ENCODE measurements at places on chromosomes 6 and 20.
A peak's percentile ranks its signal among the peaks of the same experiment; 100 is the strongest.

GRCh38 chr6:37575221-37575620 lies 75.5 kb upstream of the CCDC167 start:
- DNase-seq = no peak

DNA sequence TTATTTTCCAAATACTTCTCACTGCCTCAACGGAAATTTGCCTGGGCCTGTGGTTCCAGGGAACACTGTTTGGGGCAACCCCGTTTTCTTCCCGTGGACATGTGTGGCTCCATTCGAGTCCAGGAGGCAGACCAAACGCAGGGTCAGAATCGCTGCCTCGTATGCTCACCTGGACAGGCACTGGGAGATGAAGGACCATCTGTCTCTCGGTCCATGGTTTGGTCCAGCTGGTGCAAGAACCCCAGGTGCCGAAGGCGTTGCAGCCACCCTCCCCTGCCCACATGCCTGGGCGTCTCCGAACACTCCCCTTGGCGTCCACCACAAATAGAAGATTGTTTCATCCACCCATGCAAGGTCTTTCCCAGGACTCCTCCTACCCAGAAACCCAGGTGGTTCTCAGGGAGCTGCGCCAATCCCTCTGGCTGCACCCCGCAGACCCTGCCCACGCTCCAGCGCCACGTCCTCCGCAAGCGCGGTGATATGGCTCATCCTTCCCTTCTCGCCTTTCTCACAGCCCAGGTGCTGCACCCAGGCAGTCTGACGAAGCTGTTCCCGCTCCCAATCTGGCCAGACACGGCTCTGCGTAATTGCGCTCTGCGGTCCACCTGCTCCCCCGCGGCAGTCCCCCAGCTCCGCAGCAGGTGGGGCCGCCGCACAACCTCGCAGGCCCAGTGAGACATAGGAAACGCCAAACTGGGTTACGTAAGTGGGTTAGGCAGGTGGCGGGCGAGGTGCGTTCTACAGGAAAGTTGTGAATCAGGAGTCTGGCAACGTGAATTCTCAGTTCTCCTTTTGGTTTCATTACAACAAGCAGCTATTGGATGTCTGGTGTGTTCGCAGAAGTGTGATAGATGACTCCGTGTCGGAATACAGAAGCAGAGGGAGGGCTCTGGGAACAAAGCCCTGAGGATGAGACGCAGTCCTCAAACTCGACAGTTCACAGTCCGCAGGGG lies 146.2 kb upstream of the ECI2 start:
- DNase-seq = peak; percentile 81

DNA sequence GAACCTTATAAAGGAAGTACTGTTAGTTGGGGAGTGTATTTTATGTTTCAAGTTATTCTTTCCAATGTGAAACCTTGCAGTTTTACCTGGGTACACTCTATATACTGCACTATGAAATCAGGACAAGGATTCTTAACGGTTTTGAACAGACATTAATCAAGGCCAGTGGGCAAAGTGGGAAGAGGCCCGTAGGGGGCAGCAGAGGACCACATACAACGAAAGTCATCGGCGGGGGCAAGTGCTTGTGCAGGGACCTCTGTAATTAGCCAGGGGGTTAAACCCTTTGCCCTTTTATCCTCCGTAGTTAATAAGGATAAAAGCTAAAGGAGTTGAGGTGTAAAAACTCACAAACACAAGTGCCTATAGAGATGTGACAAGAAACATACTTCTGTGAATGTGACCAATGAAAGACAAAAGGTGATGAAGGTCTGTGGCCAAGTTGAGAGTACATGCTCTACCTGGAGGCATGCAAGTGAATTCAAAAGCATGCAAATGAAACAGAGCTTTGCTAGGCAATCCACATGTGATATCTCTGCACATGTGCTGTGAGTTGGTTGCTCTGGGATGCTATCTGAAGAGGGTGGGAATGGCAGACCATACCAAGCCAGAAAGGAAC lies 392.7 kb upstream of the MAN1A1 start:
- peak; percentile 64 for DNase-seq

DNA sequence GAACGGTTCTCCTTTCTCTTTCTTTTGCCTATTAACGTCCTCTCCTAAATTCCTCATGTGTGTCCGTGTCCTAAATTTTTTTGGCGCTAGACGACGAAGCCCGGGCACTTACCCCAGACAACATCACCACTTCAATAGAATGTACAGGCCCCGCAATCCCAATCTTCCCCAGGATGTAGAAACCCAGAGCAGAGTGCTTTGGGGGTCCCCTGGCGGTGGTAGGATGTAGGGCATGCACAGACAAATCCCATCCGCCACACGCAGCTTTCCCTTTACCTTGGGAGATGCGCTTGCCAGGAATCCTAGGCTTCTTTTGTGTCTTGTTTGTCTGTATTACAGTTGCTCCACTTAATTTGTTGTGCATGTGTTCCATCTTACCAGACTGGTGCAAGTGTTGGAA lies 417.3 kb upstream of the ARID1B start:
- no peak for DNase-seq

DNA sequence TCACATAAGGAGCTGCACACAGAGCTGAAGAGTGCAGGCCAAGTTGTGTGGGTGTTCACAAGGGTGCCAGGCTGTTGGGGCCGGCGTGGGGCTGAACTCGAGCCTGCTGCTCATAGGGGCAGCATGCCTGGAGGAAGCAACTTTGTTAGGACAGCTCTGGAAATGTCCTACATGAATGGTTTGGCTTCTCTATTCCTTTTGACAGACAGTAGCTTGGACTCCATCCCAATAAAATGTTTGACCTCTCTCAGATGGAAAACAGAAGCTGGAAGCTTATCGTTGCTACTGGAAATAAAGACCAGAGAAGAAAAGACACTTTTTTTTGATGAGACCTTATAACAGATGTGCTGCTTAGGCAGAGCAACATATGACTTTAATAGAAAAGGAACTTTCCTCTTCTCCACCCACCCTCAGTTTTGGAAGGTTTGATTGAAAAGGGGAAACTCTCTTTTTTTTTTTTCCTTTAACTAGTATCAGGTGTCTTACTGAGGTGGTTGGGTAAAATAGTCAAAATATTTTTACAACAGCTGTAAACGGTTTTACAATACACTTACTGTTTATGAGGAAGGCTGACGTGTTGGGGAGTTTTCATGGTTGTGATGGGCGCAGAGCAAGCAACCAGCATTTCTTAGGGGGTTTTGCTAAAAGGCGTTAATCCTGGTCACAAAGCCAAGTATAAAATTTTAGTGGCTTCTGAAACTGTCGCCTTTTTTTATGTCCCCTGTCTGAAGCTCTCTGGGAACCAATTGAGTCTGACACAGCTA lies 80.7 kb upstream of the EEF1E1 start:
- no peak for DNase-seq

DNA sequence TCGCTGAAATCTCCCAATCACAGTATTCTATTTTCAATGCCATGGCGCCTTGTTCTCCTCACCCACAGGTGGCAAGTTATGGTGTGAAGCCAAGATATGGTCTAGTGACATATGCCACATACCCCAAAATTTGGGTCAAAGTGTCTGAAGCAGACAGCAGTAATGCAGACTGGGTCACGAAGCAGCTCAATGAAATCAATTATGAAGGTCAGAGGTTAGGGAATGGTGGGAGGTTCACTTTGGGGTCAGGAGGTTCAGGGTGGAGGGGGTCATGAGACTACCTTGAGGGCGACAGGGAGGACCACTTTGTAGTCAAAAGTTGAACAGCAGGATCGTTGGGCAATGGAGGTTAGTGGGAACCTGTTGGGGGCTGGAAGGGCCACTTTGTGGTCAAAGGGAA lies 2.4 kb downstream of the CFB start:
- DNase-seq = no peak

DNA sequence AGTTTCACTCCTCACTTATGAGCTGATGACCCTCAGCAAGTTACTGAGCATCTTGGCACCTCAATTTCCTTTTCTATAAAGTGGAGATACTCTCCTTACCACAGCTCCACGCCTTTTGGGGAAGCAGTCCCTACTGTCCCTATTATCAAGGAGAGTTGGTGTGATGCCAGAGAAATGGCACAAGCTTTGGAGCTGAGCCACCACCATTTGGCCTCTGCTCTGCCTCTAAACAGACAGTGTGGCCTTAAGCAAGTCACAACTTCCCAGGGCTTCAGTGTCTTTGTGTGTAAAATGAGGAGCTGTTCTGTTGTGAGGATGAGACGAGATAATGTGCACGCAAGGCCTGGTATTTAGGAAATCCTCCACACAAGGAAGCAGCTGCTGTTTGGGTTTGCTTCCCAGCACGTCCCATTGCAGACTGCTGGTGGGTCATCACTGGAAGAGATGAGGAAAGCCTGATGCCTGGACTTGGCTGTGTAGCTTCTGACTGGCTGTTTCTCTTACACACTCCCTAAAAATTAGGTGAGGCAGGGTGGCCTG lies 18.5 kb downstream of the NSFL1C start:
- no peak for DNase-seq

DNA sequence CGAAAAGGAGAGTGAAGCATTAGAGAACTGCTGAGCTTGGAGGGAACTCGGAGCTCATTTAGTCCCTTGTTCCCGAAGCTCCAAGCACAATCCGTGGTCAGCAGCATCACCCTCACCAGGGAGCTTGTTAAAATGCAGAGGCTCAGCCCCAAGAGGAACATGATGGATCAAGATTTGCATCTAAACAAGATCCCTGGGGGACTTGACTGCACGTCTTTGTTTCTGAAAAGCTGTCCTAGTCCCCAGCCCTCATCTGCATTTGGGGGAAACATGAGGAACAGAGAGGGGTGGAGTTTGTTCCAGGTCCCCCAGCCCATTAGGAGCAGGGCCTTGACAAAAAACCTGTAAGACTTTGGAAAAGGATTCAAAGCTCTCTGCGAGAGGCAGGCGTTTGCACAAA lies 4.1 kb upstream of the LBP start:
- DNase-seq = no peak

GRCh38 chr6:134196568-134197193 lies 121.2 kb downstream of the SGK1 start:
- DNase-seq = no peak

DNA sequence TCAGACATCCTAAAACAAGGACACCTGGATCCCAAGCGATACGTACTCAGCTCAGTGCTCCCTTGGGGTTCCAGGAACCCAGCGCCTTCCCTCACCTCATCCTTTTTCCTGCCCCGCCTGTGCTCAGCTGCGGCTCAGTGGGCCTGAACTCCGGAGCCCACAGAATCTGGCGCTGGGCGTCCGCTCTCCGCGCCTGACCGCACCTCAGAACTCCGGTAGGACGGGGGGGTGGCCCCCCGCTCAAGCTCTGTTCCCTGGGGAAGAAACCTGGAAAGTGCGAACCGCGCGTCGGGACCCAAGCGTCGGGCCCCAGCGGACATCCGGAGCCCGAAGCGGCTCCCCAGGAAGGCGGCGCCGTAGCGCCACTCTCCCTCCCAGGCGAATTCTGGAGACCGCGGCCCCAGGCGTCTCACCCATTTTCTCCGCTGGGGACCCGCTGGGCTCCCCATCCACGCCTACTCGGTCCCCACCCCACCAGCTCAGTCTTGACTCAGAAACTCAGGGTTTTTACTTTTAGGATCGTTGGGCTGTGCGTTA lies 336 bp upstream of the LY6G5C start:
- DNase-seq = peak; percentile 75

- DNase-seq = no peak
Measured at GRCh38 chr6:11766043-11766442, 12.6 kb downstream of the ADTRP start.

- DNase-seq = no peak
Measured at GRCh38 chr6:34630040-34630439, 66.5 kb downstream of the ILRUN start.

- no peak for DNase-seq
Measured at GRCh38 chr20:37697314-37697713, 3.5 kb downstream of the CTNNBL1 start.

- DNase-seq = no peak
Measured at GRCh38 chr6:115909923-115910546, 150.7 kb downstream of the FRK start.

- no peak for DNase-seq
Measured at GRCh38 chr6:108435391-108435790, 125.3 kb upstream of the FOXO3 start.

- DNase-seq = no peak
Measured at GRCh38 chr20:33601861-33602260, 60.3 kb upstream of the C20orf144 start.

GRCh38 chr6:79201143-79201542 lies 33.3 kb downstream of the HMGN3 start:
- DNase-seq = no peak

- DNase-seq = no peak
Measured at GRCh38 chr20:33773412-33774089, 37.6 kb upstream of the CHMP4B start.

DNA sequence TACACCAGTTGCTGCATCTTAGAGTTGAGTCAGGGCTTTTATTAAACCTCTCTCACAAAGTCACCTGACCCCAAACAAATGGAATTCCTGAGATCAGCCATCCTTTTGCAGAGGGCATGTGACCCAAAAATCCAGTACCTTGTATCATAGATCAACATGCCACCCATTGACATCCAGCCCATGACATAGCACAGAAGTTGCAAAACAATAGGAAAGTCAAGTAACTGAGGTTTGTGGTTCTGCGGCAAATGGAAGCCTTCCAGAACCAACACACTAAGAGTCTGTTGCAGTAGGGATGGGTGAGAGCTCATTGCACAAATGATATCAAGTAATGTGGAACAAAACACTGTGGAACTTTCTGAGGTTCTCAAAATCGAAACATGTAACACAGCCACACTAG lies 111.2 kb downstream of the PDE7B start:
- DNase-seq = no peak

DNA sequence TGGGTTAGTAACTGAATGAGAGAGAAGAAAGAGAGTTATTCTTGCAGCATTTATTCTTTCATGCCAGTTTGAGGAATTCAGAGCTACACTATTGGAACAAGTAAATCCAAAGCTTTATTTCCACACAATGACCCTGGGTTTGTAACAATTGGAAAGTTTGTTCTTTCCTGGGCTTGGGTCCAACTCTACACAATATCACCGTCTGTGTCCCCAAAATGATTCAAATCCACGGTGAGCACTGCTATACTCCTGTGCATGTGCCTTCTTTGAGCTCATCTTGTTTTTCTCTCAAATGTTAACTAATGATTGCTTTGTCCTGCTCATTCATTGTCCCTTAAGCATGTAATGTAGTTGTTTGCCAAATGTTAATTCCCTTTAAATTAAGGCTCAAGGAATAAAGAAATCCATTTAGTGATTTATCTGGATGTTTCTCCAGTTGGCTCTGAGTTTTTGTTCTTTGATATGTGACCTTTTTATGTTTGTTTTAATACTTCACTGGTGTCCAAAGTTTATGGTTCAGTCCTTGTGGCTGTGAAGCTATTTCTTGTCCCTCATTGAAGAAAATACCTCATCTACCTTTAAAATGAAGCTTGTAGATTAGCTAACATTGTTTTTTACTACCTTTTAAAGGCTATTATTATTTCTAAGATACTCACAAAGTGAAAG lies 20.5 kb upstream of the CRISP3 start:
- DNase-seq = no peak
